GM23248 (cell line): ENCODE measurements at places on chromosomes 16 and 17. TPM values are rescaled to one million over a fixed set of nuclear protein-coding genes. Genes with fewer than 3 reads are reported as not detected.

PRR29 gene
- not detected in 2 replicates for total RNA-seq

PROCA1 gene
- total RNA-seq, result 0.65 TPM in 1 of 2 replicates, not detected in the other

SLC5A2 gene
- total RNA-seq, result not detected in 2 replicates

SCGB1C2 gene
- not detected in 2 replicates for total RNA-seq

CFAP52 gene
- not detected in 2 replicates for total RNA-seq
